Adrenal gland (tissue), 19 donors: ENCODE measurements at places on chromosomes 1 and 21. TPM values are rescaled to one million over a fixed set of nuclear protein-coding genes. Genes with fewer than 3 reads are reported as not detected.

Gene TBX19
- 1.6 TPM for total RNA-seq

Gene PLEKHN1
- not detected for total RNA-seq

Gene UBE2U
- total RNA-seq: not detected

Gene KCND3
- 3.0 TPM for total RNA-seq

Gene SCP2
- total RNA-seq: 148 TPM

Gene OR2L8
- not detected for total RNA-seq

Gene MIXL1
- not detected for total RNA-seq

Gene HMGCS2
- not detected for total RNA-seq
